HL-60 (cell line): ENCODE measurements at places on chromosomes 4 and X.

DNA sequence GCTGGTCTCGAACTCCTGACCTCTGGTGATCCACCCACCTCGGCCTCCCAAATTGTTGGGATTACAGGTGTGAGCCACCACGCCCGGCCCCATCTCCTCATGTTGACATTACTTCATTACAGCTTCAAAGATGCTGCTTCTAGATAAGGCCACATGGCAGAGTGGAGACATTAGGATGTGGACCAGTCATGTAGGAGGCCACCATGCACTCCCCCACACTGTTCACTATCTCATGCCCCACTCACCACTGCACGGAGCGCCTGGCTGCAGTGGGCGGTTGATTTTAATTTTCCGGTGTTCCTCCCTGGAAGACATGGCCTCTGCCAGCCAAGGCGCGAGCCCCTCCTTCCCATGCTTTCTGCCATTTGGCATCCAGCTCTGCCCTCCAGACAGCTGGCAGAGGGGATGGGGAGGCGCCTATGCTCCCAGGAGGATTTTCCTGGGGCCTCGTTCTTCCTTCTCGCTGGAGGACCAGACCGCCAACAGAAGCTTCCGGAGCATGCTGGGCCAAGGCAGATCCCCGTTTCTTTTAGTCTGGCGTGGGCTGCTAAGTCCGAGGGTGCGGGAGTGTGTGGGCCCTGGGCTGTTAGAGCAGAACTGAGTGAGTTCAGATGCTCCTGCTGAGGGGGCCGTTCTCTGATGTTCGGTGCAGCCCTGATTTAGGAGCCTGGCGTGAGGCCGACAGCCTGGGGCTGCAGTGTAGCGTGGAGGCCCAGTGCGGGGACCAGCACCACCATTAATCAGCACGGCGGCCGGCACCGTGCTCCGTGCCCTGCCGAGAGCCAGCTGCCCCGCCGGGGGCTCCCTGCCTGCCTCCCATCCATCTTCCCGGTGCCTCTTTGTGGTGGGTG, 93.1 kb downstream of the SORCS2 start:
- no peak for DNase-seq

- no peak for DNase-seq
Measured at GRCh38 chrX:154805696-154806091, 409 bp upstream of the MPP1 start.

- peak; percentile 32 for DNase-seq
Measured at GRCh38 chrX:46959101-46959500, 46.9 kb downstream of the JADE3 start.

DNA sequence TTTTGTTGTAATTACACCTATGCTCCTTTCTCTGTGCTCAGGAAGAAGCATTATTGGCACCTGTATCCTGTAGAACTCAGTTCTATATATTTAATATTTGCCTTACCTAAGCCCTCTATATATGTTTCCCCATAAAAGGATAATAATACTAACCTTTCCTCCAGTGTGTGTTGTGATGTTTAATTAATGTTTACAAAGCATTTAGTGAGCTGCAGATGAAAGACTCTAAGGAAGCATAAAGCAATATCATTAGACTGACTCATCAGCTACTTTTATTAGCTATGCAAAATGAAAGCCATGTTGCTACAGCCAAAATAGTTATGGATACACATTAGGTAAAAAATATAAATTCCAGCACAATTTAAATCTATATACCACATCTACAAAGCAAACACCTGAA, 93.6 kb upstream of the PTPN13 start:
- no peak for DNase-seq

DNA sequence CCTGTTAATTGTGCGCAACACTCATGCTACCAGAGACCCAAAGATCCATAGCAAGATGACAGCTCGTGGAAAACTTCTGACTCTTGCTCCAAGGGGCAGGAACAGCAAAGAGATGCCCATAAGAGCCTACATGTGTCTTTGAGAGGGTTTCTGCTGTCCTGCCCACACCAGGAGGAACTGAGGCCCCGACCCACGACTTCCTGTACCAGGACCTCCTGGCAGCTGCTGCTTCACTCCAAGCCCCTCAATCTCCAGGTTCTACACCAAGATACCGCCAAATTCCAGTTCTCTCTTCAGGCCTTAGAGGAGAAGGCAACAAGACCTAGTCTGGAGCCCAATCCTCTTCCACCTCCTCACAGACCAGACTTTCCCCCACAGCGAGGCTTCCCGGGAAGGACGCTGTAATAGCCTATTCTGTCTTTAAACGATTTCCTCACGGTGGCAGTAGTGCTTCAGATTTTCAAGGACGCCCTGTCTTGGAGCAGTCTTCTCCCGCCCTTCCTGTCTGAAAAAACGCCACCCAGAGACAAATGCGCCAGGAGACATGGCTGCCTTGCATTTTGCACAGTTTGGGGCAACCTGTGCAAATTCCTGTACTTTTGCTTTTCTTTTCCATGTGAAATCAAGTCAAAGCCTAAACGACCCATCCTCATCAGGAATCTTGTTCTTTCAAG, 230.2 kb upstream of the STK26 start:
- peak; percentile 90 for DNase-seq

- peak; percentile 88 for DNase-seq
Measured at GRCh38 chr4:74109116-74109869, 10.3 kb upstream of the CXCL2 start.

GRCh38 chr4:127578967-127579366, 53.8 kb upstream of the INTU start:
- no peak for DNase-seq

DNA sequence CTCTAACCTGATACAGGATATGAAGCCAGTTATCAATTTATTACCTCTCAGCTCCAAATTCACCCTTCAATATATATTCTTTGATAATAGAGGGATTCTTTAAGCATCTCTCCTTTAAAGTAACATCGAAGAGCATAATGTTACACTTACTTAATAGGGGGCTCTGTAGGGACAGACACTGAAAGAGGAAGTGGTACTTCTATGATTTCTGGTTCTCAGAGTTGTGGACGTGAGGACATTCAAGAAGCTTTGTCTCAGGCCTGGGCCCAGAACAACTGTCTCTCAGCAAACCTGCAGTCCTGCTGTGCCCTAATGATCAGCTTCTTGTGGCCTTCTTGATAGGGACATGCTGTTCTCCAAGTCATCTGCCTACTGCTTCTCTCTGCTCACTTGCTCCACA, 4.2 kb upstream of the ZXDB start:
- DNase-seq = no peak

DNA sequence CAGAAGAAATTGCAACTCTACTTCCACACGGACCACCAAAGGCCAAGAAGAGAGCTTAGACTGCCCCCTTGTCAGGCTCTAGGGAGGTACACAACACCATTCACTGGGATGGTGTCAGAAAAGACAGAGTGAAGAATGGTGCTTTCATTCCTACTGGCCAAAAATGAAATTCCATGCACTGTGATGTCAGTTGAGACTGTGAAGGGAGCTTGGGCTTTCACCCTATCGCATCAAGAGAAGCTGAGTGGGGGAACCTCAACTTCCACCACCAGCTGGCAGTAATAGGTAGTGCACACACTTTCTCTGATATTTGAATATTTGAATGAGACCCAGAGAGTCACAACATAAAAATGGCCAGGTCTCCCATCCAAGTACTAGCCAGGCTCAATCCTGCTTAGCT, 65.9 kb downstream of the ZNF711 start:
- DNase-seq = no peak

DNA sequence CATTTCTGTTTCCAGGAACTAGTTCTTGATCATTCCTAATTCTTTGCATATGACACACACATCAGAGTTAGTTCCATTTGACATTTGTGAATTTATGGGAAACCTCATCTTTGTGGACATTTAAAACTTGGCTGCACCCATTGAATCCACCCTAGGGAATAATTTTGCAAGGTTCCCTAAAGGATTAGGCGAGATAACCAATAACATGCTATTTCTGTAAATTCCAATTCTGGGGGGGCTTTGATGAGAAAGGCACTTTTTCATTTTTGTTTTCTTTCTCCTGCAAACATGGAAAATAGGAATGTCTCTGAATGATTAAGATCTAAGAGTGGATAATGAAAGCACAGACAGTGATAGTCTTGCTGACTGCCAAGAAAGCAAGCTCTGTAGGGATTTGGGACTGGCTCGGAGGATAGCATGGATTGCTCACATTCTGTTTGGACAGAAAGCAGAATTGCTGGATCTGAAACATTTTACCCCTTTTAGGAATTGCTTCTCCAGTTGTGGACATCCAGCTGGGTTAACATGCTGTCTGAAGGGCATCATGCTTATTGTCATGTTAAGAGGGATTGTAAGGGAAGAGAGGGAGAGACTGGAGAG, 145.1 kb downstream of the NHS start:
- DNase-seq = no peak

- DNase-seq = no peak
Measured at GRCh38 chr4:186790630-186791029, 67.0 kb upstream of the FAT1 start.

- no peak for DNase-seq
Measured at GRCh38 chr4:82864336-82864979, 26.5 kb downstream of the SEC31A start.

DNA sequence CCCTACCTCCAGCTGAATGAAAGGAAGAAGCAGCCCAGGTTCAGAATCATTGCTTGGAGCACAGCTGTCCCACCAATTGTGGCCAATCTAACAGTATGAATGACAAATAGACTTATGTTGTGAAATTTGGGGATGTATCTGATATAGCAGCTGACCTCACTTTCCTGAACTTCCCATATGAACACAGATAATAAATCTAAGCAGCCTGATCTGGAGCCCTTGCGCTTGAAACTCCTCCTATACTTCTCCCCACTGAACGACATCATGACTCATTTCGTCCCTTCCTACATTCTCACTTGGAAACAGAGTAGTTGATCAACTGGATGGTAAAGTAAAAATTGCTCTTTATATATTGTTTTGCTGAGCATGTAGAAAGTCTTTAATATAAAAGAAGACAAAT, 24.2 kb upstream of the AMELX start:
- no peak for DNase-seq

DNA sequence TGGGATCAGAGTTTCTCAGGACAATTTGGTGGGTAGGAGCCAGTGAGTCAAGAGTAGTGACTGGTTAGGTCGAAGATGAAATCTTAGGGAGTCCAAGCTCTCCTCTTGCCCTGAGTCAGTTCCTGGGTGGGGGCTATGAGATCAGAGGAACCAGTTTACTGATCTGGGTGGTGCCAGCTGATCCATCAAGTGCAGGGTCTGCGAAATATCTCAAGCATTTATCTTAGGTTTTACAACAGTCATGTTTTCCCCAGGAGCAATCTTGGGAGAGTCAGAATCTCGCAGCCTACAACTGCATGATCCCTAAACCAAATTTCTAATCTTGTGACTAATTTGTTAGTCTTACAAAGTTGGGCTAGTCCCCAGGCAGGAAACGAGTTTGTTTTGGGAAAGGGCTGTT, 1833.2 kb upstream of the PCDH7 start:
- no peak for DNase-seq

GRCh38 chr4:102693262-102693850, 67.4 kb downstream of the MANBA start:
- DNase-seq = no peak

DNA sequence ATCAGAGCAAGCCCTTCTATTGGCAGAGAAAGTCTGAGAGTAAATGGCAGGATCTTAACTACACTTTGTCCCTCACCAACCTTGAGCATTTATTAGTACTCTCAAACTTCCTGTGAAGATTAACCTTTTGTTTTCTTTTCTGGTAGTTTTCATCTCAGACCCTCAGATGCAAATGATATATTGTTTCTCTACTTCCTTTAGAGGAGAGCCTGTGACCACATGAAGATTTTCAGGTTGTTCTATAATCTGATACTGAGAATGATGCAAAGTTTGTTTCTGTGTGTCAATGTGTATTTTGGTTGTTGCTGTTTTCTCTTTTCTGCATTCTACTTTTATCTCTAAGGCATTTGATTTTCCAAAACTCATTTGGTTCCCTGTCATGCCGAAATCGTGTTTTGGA, 165.8 kb upstream of the CYSLTR1 start:
- DNase-seq = no peak

DNA sequence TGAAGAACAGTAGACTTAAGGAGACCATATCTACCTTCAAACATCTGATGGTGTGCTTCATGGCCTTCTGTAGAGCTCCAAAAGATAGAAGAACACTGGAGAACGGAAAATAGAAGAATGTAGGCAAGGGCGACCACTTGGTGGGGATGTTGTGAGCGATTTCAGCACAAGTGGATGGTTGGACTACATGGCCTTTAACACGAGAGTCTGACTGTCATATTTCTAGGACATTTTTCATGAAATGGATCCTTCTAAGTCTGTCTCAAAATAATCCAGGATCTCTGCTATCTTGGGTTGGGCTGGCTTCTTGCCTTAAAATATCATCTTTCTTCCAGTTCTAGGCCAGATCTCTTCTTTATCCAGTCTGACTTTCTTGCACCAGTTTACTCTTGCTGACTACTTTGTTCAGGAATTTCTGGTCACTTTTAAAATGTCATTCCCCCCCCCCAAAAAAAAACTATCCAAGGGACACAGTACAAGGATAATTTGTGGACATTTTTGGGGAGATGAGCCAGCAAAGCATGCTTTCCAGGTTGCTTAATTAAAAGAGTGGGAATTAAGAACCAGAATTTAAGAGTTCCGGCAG, 1.2 kb upstream of the MID1IP1 start:
- no peak for DNase-seq

GRCh38 chr4:110627977-110628662, 5.2 kb upstream of the PITX2 start:
- no peak for DNase-seq

DNA sequence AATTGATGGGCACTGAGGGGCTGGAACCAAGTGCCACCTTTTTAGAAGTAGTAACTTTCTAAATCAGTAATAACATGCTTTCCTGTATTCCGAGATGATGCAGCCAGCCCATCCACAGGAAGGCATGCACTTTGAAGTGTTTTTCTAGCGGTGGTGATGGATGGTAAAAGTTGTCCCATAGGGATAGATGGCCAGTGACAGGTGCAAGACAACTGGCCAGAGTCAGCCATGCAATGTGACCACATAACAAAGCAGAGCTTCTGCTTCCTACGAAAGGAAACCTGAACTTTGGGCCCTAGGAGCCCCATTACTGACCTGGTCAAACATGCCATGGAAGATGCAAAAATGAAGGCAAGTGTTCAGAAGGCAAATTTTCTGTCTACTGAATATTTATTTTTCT, 72.3 kb downstream of the NR3C2 start:
- no peak for DNase-seq

DNA sequence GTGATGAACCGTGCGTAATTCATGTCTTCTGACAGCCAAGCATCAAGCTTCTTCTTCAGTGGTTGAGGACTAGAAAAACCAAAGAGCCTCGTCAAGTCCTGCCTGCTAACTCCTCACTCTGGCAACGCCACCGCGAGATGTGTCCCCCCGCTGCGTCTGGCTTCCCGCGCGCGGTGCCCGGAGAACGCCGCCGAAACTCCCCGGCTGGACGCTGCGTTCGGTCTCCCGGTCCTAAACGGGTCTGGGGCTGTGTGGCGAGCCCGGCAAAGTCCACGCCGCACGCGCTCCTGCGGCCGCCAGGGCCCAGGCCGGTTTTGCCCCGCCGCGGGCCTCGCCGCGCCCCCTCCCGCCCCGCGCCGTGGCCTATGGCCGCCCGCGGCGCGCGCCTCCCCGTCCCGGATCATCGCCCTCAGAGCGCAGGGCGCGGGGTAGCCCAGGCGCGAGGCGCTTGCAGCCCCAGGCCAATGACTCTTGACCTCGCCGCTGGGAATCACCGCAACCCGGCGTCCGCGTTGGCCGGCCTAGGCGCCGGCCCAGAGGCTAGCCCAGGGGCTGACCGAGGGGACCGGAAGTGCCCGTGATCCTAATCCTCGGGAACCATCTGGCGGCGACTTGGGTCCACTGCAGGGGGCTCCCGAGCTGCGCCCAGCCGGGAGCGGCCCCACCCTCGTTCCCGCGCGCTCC, at the start of gene AADAT:
Gene AADAT, minus strand, starts transcription at position 289 of the 684 bp plus-strand sequence. Its CDS starts 266 bp downstream, at position 23.
- DNase-seq = peak; percentile 27
